Endothelial cell of umbilical vein (primary cell): ENCODE measurements at places on chromosomes 5 and 9.

GRCh38 chr9:28365728-28366127 is 792.4 kb upstream of the C9orf72 start:
- H3K27me3 ChIP-seq = no peaks in the 10 kb centered on the region
- no peak for DNase-seq
- no peaks in the 10 kb centered on the region for H3K4me1 ChIP-seq
- no peak overlapping the region for H3K4me3 ChIP-seq
- no peak overlapping the region for H3K27ac ChIP-seq
- H3K36me3 ChIP-seq = no peaks in the 10 kb centered on the region

DNA sequence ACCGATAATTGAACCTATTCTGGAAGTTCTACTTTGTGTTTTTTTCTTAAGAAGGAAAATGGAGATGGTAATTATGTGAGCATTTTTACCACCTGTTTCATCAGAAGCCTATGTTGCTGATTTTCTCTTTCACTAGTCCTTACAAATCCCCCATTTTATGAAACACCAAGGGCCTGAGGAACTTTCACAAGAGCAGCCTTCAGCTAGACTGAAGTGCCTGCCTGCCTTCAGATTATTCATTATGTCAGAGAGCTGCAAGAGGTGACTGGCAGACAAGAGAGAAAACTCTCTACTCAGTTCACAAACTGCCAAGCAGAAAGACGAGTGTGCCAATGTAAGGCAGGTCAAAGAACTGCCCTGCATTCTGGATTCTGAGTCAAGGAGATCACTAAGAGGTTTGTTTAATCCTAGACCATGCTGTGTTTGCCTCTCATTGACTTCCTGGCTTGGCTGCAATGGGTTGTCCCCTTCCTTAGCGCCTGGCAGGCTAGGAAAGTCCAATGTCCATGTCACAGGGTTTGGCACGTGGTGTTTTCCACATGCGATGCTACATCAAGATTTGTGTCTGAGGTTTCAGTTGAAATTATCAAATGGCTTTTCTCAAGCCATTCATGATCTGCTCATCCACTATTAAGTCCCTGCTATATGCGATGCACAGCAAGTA is 143.3 kb downstream of the CDC42SE2 start:
- no peak overlapping the region for H3K4me3 ChIP-seq
- DNase-seq = no peak
- H3K36me3 ChIP-seq = peaks cover 3% of the 10 kb centered on the region
- no peak overlapping the region for H3K27ac ChIP-seq
- no peaks in the 10 kb centered on the region for H3K27me3 ChIP-seq

DNA sequence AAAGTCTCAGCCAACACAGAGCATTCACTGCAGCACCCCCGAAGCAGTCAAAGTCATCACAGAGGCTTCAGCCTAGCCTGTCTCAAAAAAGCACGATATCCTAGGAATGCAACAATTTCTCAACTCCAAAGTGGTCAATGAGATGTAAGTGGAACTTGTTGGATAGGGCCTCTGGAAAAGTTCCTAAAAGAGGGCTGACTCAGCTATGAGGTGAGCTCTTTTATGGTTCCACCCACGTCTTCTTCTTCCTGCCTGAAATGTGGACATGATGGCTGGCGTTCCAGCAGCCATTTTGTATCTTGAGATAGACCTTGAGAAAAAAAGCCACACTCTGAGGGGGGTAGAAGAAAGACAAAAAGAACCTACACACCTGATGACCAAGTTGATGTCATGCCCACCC is 32.5 kb upstream of the TRIO start:
- H3K4me3 ChIP-seq = no peak overlapping the region
- no peaks in the 10 kb centered on the region for H3K36me3 ChIP-seq
- H3K27ac ChIP-seq = no peak overlapping the region
- H3K27me3 ChIP-seq = no peaks in the 10 kb centered on the region
- DNase-seq = no peak

DNA sequence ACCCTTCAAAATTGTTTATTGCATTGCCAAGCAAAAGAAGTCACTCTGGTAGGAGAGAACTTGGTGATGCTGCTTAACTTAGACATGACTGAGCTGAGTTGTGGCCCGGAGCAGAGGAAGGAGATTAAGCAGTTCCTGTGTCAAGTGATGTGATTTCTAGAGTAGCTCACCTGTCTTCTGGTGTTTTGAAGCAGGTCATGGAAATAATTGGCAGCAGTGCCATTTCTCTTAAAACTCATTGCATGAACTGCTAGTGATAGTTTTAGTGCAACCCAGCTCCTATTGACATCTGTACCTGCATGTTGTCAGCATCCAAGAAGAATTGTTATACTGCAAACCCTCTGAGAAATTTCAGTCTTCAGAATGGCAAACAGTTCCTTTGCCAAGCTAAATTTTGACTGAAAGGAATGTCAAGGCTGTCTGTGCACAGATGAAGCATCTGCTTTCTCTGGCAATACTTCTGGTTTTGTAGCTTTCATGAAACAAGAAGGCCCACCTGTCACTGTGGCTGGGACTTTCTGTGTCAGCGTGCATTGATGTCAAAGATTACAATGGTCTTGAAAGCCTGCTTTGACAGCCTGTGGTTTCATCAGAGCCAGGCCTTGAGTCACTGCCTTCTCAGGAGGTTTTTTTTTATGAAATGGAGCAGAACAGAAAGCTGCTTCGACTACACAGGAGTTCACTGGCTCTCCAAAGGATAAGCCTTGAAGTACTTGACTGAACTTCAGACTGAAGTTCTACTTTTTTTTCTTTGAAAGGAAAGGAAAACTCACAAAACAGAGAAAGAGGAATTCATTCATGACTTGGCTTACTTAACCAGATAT is 90.6 kb downstream of the RALGPS1 start:
- no peaks in the 10 kb centered on the region for H3K36me3 ChIP-seq
- H3K27ac ChIP-seq = no peak overlapping the region
- H3K4me1 ChIP-seq = no peaks in the 10 kb centered on the region
- H3K27me3 ChIP-seq = peaks cover 4% of the 10 kb centered on the region
- DNase-seq = no peak

- H3K27me3 ChIP-seq = no peaks in the 10 kb centered on the region
- H3K36me3 ChIP-seq = no peaks in the 10 kb centered on the region
- H3K4me1 ChIP-seq = peaks cover 39% of the 10 kb centered on the region
- H3K27ac ChIP-seq = peak overlapping the region; percentile 99
Observed at GRCh38 chr9:127336086-127336485, 60.9 kb upstream of the SLC2A8 start.

DNA sequence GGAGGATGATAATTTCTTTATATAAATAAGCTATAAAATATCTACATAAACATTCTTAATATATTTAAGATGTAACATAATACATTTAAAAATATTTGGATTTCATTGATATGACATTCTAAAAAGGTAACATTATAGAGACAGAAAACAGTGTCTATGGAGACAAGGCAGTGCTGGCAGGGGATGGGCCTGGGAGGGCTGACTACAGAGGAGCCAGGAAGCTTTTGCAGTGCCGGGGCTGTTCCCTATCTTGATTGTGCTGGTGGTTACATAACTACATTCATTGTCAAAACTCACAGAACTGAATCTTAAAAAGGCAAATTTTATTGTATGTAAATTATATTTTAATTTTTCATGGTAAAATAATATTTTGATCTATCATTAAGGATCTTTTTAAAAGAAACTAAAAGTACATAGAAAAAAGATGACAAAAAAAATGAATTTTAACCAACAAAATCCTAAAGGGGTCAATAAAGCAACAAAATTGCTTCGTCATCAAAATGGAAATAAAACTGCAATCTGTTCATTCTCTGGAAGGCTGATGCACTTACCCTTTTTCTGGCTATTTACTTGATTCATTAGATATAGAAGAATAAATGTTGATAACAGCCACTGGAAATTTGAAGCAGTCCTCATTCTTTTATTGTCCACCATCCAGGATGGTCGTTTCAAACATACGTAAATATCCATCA is 26.3 kb downstream of the LIFR start:
- H3K36me3 ChIP-seq = peaks cover 3% of the 10 kb centered on the region
- H3K4me1 ChIP-seq = no peaks in the 10 kb centered on the region
- H3K4me3 ChIP-seq = no peak overlapping the region

DNA sequence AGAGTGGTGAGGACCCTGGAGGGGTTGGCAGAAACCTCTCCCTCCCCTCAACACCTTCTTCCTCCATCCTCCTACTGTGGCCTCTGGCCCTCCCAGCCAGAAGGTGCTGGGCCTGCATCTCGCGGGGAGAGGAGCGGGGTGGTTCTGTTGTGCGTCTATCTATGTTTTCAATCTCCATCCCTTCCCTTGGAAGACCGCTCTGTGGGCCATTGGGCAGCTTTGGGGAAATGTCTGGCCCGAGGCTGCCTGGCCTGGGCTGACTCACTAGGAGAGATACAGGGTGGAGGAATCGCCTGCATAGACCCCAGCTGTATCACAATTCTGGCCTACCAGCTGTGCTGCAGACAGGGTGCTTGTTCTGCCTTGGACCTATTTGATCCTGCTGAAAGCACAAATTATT is 48.4 kb upstream of the DAB2IP start:
- peaks cover 4% of the 10 kb centered on the region for H3K4me1 ChIP-seq
- H3K27ac ChIP-seq = no peak overlapping the region
- H3K4me3 ChIP-seq = no peak overlapping the region
- H3K36me3 ChIP-seq = no peaks in the 10 kb centered on the region
- no peak for DNase-seq
- H3K27me3 ChIP-seq = peaks cover 34% of the 10 kb centered on the region

DNA sequence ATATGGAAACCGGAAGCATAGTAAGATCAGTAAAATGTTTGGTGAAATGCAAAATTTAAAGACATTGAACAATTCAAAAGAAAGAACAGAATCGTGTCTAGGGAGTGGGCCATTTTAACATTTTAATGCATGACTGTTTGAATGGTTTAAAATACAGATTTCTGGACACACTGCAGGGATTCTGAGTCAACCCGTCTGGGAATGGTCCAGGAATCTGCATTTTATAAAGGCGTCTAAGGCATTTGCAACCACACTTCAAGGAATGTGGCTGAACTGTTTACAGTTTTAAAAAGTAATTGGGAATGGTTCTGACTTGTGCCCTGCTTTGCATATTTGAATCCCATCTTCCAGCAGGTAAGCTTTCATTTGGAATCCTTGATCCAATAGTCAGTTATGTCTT is 811.7 kb upstream of the WWC1 start:
- no peak overlapping the region for H3K27ac ChIP-seq
- no peak overlapping the region for H3K4me3 ChIP-seq
- H3K4me1 ChIP-seq = no peaks in the 10 kb centered on the region
- H3K27me3 ChIP-seq = no peaks in the 10 kb centered on the region

DNA sequence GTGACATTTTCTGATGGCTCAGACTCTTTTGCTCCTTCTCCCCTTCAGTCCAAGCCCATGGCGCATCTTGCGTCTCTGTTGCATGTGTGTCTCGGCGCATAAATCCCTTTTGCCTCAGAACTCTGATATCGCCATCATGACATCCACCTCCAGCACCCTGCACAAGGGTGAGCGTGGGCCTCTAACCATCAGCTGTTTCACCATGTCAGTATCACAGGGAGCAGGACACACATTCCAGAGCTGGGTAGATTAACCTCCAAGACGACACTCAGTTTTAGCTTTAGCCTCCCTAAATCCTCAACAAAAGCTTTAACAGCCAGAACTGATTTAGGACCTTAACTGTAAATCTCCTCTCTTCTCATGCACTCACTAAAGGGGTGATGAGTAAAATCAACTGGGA is 239.0 kb downstream of the EBF1 start:
- H3K36me3 ChIP-seq = no peaks in the 10 kb centered on the region
- H3K27me3 ChIP-seq = no peaks in the 10 kb centered on the region
- H3K4me3 ChIP-seq = no peak overlapping the region
- H3K27ac ChIP-seq = no peak overlapping the region
- no peaks in the 10 kb centered on the region for H3K4me1 ChIP-seq

GRCh38 chr5:79346420-79346824 is 110.5 kb downstream of the JMY start:
- no peak overlapping the region for H3K4me3 ChIP-seq
- H3K4me1 ChIP-seq = no peaks in the 10 kb centered on the region
- no peaks in the 10 kb centered on the region for H3K27me3 ChIP-seq
- H3K36me3 ChIP-seq = no peaks in the 10 kb centered on the region

- no peak for DNase-seq
- no peaks in the 10 kb centered on the region for H3K36me3 ChIP-seq
- H3K4me1 ChIP-seq = peaks cover 24% of the 10 kb centered on the region
- H3K27me3 ChIP-seq = no peaks in the 10 kb centered on the region
- no peak overlapping the region for H3K27ac ChIP-seq
Observed at GRCh38 chr5:119270960-119271757, 84.7 kb upstream of the TNFAIP8 start.

DNA sequence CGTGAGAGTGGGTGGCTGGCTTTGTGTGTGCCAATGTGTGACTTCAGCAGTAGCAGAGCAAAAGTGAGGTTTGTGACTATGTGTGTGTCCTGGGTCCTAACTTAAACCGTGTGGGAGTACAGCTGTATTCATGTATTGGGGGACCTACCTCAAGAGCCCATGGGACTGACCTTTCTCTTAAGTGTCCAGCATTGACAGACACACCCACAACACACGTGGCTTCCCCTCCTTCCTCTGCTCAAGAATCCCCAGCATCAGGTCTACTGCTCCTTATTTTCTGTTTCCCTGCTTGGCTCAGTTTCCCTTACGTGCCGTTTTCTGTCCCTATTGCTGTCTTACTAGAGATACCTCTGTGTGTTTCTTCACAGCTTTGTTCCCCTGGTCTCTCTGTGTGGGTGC is 616 bp downstream of the IL11RA start:
- H3K4me3 ChIP-seq = peak overlapping the region; percentile 13
- H3K27me3 ChIP-seq = no peaks in the 10 kb centered on the region
- H3K36me3 ChIP-seq = peaks cover 14% of the 10 kb centered on the region
- peaks cover 26% of the 10 kb centered on the region for H3K4me1 ChIP-seq
- H3K27ac ChIP-seq = no peak overlapping the region
- DNase-seq = no peak
